ENCODE measurements at places on chromosomes 1 and 21.

- peak; percentile 82 for DNase-seq
Observed at GRCh38 chr1:155002464-155003226, at the start of gene ZBTB7B. ZBTB7B (plus strand) TSS chr1:155002802; CDS start chr1:155014661, 11,859 bp downstream.

DNA sequence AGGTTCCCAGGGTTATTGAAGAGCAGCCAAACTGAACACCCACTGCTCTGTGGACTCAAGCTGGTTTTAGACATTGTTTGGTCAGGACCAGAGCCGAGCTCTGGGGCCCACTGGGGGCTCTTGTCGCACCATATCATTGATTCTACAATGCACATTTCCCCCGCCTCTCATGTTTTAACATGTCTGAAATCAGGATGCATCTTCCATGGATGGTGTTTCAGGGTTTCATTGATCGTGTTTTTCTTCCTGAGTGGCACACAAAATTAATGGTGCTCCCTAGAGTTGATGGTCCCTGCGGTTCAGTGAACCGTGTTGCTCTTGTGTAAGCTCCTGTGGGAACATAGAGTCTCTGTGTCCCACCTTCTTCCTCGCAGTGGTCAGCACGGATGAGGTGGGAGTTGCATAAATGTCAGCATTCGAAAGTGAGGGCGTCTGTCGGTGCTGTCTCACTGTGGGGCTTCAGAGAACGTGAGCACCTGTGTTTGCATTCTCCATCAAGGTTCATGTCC is 38.3 kb downstream of the GALNT2 start:
- no peak for DNase-seq

DNA sequence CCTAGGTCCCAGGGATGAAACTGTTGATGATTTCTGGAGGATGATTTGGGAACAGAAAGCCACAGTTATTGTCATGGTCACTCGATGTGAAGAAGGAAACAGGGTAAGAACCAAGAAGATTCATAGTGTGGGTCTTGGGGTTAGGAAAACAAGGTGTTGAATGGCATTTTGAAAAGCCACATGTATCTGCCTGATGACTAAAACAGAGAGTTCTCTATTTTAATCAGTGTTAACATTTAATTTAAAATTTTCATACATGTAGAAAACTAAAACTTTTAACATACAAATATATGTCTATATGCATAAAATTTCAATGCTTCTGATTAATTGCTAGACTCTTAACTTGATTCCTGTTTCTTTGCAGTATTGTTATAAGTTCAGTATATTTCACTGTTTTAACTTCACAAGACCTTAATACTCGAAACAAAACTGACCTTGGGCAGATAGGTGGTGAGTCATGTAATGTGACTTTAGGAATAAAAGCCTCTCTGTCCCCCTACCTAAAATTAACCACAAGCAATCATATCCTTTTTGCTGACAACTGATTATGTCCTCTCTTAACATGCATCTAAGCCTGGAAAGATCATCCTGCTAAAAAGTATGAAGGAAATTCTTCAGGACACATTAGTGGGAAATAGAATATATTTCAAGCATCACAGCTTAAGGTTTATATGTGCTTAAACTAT is 95.6 kb downstream of the PTPRC start:
- no peak for DNase-seq

GRCh38 chr1:111249960-111250359 is 22.4 kb downstream of the CHI3L2 start:
- no peak for DNase-seq

DNA sequence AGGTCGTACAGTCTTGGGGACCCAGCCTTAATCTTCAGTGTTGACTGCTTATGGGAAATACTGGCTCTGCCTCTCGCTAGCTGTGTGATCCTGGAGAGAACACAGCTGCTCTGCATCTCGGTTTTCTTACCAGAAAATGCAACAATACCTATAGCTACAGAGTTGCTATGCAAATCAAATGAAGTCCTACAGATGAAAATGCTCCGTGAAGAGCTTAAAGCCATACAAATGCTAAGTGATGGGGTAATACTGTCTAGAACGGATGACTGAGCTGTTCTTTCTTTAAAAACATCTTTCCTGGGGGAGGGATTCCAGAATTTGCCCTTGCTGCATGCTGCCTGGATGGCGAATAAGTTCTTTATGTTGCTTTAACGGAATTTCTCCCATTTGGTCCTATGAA is 132.0 kb downstream of the ZBTB18 start:
- DNase-seq, result no peak

GRCh38 chr1:244444854-244445253 is 6.9 kb downstream of the ADSS2 start:
- DNase-seq, result no peak

- no peak for DNase-seq
Observed at GRCh38 chr21:20882462-20883407, 115.5 kb upstream of the NCAM2 start.

GRCh38 chr1:160083968-160084770 is 2.8 kb downstream of the KCNJ9 start:
- peak; percentile 71 for DNase-seq

- DNase-seq, result no peak
Observed at GRCh38 chr1:98102345-98103030, 181.7 kb upstream of the DPYD start.

GRCh38 chr1:43156026-43156425 is 16.1 kb downstream of the EBNA1BP2 start:
- no peak for DNase-seq

- DNase-seq, result no peak
Observed at GRCh38 chr1:218259800-218260199, 25.3 kb upstream of the RRP15 start.

GRCh38 chr1:224042557-224043118 is 71.3 kb upstream of the FBXO28 start:
- no peak for DNase-seq

GRCh38 chr1:89659322-89660081 is 26.6 kb downstream of the LRRC8C start:
- no peak for DNase-seq

- no peak for DNase-seq
Observed at GRCh38 chr1:167913895-167914496, at the start of gene ADCY10. ADCY10 (minus strand) TSS chr1:167914134; CDS start chr1:167905140, 8,994 bp downstream.

DNA sequence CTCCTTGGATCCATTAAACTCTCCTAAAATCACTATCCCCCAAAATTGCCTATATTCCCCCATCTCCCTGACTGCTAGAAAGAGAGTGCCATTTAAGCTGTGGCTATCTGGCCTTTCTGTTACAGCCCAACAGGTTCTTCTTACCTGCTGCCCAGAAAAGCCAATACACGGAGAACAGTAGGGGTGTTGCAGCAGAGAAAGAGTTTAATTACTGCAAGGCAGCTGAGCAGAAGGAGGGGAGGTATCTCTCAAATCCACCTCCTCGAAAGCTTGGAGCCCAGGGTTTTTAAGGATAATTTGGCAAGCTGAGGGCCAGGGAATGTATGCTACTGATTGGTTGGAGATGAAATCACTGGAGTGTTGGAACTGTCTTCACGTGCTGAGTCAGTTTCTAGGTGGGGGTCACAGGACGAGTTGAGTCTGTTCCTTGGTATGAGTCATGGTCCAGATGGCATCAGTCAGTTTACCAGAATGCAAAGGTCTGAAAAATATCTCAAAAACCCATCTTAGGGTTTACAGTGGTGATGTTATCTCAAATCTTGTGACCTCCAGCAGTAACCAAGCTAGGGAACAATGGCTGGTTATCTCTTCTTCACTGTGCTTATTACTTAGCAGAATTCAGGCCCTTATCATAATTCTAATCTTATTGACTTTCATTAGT is 89.8 kb downstream of the SMYD3 start:
- DNase-seq, result no peak

DNA sequence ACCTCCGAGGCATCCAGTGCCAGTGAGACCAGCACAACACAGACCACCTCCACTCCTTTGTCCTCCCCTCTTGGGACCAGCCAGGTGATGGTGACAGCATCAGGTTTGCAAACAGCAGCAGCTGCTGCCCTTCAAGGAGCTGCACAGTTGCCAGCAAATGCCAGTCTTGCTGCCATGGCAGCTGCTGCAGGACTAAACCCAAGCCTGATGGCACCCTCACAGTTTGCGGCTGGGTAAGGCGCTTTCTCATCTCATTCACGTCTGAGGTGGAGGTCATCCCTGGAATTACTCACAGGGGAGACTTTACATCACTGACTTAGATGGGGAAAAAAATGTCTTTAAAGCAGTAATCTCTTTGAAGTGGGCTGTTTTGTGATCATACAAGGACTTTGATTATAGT is 106.3 kb downstream of the CD247 start:
- no peak for DNase-seq

GRCh38 chr1:6732942-6733341 is 31.3 kb upstream of the DNAJC11 start:
- DNase-seq, result no peak

DNA sequence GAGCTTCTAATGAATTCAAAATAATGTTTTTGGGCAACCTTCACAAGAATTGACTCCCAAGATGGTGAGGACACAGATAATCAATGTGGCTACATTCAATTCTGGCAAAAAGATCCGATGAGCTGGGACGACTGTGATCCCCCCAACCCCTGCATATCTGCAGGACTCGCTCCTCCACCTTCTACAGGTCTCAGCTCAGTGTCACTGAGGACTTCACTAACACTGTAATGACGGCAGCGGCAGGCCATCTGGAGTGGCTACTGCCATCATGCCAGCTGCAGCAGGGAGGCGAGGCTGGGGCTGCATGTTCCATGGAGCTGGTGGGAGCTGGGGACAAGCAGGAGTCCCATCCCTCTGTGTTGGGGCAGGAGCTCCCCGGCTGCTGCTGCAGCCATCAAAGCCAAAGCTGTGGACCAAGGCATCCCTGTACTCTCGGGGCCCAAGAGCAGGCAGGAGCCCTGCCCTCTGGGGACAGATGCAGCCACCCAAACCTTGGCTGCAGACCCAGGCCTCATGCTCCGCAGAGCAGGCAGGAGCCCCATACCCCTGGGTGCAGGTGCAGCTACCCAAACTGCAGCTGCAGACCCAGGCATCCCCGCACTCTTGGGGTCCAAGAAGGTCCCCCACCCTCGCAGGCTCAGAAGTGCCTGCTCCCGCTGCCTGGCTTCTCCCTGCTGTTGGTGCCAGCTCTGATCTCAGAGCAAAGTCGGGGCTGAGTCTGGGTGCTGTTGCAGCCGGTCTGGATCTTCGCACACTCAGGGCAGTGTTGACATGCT is 12.2 kb upstream of the DHRS3 start:
- DNase-seq, result no peak

- DNase-seq, result no peak
Observed at GRCh38 chr1:184935920-184936798, 38.1 kb downstream of the NIBAN1 start.

GRCh38 chr1:151067185-151067584 is 3.4 kb upstream of the GABPB2 start:
- no peak for DNase-seq

- DNase-seq, result no peak
Observed at GRCh38 chr1:218281285-218281684, 3.8 kb upstream of the RRP15 start.

Measured in psoas muscle (tissue), 8 donors.